ENCODE measurements at places on chromosomes 2 and 18.

GRCh38 chr2:206324869-206325268 lies 50.4 kb downstream of the ZDBF2 start:
- DNase-seq = no peak

- no peak for DNase-seq
Observed at GRCh38 chr18:5036523-5036922, 160.5 kb downstream of the AKAIN1 start.

- no peak for DNase-seq
Observed at GRCh38 chr18:63795606-63796005, 20.4 kb downstream of the SERPINB7 start.

- no peak for DNase-seq
Observed at GRCh38 chr2:211845338-211846035, 693.1 kb downstream of the ERBB4 start.

GRCh38 chr2:231144896-231145295 lies 20.1 kb upstream of the HTR2B start:
- no peak for DNase-seq

GRCh38 chr2:28716265-28716865 lies 35.3 kb upstream of the PPP1CB start:
- DNase-seq = peak; percentile 83

DNA sequence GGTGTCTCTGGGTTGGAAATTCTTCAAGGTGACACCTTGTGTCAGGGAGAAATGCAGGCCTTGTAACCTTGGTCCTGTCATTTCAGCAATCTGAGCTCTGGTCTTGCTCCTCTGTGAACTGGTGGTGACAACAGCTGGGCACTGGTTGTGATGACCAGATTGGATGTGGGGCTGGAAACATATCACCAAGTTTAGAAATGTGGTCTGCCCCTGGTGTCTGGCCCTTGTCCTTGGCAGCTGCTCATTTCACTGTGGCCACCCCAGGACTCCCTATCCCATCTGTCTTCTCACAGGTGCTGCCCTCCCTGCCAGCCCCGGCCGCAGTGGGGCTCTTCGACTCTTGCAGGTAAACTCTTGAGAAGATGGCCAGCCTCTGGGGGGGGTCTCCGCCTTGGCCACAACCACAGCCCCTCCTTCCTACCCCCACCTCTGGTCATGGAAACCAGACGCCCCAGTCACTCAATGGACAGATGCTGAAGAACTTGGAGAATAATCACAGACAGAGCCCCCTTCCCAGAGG lies 20.7 kb downstream of the SIX3 start:
- no peak for DNase-seq

DNA sequence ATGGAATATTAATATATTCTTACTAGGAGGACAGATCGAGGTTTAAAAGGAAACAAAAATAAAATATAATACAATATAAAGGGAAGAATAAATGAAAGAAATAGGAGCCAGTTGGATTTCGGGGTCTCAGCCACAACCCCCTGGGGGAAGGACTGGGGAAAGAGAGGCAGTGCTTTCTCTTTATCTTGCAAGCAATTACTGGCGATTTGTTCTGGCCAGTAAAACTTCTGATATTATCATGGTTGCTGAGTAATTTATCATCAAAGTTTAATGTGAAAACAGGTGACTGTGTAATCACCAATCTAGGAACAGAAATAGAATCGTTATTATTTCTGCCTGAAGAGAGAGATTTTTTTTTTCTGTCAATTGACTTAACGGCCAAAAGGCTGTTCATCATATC lies 917.7 kb upstream of the CELF4 start:
- DNase-seq = no peak

DNA sequence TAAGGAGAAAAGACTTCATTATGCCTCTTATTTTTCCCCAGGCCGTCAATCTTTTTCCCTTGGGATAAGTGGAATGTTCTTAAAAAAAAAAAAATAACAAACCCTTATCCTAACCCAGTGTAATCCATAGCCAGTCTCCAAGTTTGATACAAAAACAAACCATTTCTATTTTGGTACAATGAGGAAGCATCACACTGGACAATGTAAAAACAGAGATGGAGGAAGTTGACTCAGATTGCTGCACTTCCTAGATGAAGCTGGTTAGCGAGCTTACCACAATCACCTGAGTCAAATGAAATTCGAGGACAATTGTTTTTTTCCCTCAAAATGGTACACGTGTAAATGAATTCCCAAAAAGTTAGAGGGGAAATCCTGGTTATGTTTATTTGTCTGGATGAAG lies 259.7 kb downstream of the TCF4 start:
- DNase-seq = no peak

GRCh38 chr18:31892936-31893335 lies 50.0 kb downstream of the TRAPPC8 start:
- no peak for DNase-seq

DNA sequence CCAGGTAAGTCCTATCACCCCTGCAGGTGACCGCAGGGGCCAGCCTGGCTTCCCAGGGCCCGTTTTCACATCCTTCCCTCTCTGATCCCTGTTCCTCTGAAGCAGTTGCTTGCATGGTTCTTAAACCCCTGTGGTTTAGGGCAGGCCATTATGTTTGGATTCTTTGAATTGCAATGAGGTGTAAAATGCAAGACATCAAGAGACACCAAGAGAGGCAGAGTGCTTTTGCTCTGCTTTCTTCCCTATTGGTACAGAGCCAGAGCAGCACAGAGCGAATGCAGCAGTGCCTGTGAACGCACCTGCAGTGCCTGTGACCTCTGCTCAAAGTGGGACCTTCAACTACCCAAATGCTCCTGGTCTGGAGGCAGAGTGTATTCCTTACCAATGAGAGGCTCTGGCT lies 7.6 kb downstream of the RFX8 start:
- no peak for DNase-seq

DNA sequence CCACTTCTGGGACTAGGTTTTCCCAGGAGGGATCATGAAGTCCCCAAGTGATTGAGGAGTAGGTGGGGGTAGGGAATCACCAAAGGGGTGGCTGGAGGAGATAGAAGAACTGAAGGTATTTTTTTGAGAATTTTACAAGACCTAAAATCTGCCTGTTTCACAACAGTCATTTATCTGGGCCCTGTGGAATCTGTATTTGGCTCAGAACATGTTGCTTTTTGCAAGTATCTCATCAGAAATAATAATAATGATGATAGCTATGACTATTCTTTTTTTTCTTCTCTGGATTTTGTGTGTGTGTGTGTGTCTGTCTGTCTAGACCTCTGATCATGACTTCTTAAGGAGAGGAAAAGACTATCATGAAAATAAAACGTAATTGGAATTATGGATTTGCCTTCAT lies 13.9 kb downstream of the STON1 start:
- no peak for DNase-seq

DNA sequence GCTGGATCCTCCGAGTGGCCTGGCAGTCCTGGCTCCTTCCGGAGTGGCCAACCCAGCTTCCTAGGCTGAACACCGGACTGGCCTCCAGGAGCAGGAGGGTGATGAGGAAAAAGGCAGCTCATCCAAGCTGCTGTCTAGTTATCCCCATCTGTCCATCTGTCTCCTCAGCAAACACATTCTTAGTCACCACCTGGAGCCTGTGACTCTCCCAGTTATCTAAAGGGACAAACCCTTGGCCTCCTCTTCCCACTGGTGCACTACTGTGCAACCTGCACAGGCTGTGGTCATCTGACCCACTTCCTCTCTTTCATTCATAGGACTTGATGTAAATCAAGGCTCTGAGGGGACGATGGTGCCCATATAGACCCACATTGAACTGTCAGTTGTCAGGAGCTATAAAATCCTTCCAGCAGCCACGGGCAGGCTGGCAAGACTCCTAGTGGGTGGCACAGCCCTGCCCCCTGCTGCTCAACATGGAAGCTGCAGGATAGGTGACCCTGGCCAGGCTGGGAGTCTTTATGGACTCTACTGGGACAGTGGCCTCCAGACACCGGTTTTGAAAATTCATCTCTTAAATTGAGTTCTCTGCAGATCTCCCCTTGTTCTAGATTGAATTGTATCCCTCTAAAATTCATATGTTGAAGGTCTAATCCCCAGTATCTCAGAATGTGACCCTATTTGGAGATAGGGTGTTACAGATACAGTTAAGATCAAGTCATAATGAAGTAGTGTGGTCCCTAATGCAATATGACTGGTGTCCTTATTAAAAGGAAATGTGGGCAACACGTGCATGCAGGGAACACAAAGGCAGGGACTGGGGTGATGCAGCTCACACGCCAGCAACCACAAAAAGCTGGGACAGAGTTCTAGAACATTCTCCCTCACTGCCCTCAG lies 29.3 kb upstream of the DUSP2 start:
- DNase-seq = peak; percentile 72

GRCh38 chr2:50955081-50955480 lies 76.9 kb downstream of the NRXN1 start:
- no peak for DNase-seq

Measured in NCI-H446 (cell line).